ENCODE measurements at places on chromosomes 12 and 14.

DNA sequence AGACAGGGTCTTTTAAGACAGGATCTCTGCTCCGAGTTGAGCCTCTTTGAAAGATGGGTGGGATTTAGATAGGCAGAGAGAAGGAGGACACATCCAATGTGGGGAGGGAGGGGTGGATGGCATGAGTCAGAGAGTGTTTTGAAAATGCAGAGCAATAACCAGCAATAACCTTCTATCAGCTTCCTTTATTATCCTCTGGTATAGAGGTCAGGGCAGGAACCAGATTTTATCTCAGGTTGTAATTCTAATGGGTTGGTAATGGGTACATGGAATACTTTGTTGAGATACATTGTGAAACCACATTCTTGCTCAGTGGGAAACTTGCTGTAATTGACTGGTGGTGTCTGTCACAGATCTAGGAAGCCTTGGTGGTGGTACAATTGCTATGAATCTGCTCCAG, 37.6 kb upstream of the CCDC63 start:
- no peak for DNase-seq

DNA sequence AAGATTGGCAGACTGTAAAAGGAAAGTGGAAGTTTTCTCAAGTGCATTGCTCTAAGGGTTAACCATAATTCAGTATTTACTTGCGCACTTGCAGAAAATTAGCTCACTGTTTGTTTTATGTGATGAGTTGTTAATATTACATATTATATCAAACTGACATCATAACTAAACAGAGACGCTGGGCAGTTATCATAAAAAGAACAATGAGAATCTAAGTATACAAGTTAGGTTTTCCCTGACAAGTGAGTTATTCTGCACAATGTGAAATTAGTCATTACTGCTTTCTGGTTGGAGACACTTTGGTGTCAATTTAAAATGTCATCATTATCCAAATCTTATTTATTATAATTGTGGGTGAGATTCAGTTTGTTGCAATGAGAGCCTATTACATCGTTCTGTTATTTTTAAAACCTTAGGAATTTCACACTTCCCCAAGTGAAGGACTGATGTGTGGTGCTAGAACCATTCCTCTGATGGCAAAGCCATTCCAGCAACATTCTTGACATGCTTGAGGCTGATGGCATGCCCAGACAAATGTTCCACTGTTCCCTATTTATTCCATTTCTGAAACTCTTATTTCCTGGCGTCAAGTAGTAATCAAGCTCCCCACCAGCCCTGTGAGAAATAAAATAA, 90.1 kb upstream of the FLRT2 start:
- no peak for DNase-seq

DNA sequence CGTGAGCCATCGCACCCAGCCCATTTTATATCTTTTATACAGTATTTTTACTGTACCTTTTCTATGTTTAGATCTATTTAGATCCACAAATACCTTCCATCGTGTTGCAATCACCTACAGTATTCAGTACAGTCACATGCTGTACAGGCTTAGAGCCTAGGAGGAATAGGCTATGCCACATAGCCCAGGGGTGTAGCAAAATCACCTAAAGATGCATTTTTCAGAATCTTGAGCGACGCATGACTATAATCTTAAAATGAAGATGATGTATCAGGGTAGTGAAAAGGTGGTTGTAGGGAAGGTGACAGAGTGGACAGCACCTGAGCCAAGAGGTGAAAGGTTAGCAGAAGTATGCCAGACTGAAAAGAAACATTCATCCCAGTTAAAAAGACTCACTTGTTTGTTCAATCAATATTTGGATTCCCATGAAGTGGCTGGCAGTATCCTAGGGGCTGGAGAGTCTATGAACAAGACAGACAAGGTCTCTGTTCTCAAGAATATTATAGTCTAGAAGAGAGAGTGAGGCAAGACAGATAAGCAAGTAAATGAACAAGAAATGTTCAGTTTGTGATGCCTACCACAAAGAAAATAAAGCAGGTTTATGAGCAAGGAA, 3.6 kb downstream of the SPRING1 start:
- no peak for DNase-seq

DNA sequence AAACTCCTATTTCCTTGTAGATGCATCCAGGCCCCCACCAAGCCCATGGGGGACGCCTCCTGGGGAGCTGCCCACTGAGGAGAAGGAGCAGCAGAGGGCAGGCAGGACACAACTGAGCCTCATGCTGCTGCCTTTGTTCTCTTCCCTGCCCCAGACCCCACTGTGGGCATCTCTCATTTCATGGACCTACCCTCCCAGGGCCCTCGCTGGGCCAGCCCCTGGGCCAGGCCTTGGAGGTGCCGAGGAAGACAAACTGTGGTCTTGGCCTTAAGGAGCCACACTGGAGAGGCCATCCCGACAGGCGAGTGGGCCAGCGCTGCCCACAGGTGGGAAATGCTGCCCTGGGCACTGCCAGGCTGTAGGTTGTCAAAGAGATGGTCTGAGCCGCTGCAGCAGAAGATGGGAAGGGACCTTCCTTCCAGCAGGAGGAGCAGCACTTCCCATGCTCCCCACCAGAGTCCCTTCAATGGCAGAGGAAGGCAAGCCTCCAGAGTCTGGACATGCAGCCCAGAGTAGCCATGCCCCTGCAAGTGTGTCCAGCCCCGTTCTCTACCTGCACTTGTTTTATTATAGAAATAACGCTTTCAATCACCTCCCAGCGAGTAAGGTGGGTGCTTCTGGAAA, 147.4 kb downstream of the BCL11B start:
- DNase-seq, result no peak

DNA sequence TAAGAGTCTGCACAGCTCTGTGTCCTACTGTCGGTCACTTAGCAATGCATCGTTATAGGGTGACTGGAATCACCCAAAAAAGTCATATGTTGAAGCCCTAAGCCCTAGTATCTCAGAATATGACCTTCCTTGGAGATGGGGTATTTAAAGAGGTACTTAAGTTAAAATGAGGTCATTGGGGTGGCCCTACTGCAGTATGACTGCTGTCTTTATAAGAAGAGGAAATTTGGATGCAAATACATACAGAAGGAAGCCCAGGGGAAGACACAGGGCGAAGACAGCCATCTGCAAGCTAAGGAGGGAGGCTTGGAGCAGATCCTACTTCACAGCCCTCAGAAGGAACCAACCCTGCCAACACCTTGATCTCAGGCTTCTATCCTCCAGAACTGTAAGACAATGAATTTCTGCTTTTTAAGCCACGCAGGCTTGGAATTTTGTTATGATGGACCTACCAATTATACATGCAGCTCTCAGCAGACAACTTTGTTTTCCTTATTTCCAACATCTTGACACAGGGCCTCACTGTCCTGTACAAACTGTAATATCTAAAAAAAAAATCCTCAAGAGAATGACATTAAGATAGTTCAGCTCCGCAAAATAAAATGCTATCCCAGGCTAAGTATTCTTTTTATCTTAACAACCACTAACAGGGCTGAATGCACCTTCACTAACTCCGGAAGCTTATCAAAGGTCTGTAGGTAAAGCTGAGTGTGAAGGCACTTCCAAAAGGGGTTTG, 40.4 kb downstream of the ZFP36L1 start:
- no peak for DNase-seq

GRCh38 chr12:120264904-120265472, 542 bp downstream of the PXN start:
- no peak for DNase-seq

GRCh38 chr12:102430661-102431060, 49.7 kb downstream of the IGF1 start:
- no peak for DNase-seq

DNA sequence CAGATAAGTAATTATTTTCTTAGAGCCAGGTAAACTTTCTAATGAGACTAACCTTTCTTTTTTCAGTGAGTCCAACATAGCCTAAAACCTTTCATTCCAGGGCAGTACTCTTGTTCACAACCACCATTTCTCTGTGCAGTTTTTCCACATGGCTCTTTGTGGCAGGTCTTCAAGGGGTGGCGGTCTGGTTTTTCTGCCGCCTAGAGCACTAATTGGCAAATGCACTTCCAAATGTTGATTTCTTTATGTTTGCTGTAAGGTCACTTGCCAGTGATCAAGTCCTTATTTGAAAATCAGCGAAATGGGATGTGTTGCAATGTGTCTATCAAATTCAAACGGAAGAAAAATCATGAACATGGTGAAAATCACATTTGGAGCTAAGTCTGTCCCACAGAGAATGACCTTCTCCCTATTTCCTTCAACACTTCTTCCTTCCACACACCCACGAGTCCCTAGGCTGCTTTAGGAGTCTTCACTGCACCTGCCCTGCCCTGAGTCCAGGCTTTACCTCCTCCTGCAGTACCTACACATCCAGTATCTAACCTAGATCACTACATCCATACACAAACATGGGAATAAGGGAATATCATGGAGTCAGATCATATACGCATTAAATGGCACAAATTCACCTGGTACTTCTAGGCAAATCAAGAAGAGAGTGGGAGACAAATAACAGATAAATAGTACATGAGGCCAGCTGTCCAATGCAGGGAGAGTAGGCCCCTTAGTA, 1.9 kb downstream of the SRGAP1 start:
- DNase-seq, result no peak

Data from substantia nigra (tissue), 51 donors.